Suppressor macrophage treated with lipopolysaccharide for 4 hours (primary cell): ENCODE measurements at places on chromosomes 13 and 19.

DNA sequence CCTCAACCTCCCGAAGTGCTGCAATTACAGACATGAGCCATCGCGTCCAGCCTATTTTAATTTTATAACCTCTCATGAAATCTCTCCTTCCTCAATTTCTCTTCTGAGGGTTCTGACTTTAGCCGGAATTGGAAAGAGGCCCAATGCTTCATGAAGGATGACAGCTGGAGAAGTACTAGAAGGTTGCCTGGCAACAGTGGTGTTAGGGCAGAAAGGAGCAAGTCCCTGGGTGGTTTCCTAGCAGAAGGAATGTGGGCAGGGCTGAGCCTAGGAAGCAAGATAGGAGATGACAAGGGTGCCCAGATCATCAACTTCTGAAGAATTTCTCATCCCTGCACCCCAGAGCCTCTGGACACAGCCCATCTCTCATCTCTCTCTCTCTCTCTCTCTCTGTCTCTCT lies 25.8 kb downstream of the CACNG6 start:
- DNase-seq: peak; percentile 40

GRCh38 chr13:20400774-20401173 lies 124.9 kb downstream of the CRYL1 start:
- DNase-seq: peak; percentile 51

DNA sequence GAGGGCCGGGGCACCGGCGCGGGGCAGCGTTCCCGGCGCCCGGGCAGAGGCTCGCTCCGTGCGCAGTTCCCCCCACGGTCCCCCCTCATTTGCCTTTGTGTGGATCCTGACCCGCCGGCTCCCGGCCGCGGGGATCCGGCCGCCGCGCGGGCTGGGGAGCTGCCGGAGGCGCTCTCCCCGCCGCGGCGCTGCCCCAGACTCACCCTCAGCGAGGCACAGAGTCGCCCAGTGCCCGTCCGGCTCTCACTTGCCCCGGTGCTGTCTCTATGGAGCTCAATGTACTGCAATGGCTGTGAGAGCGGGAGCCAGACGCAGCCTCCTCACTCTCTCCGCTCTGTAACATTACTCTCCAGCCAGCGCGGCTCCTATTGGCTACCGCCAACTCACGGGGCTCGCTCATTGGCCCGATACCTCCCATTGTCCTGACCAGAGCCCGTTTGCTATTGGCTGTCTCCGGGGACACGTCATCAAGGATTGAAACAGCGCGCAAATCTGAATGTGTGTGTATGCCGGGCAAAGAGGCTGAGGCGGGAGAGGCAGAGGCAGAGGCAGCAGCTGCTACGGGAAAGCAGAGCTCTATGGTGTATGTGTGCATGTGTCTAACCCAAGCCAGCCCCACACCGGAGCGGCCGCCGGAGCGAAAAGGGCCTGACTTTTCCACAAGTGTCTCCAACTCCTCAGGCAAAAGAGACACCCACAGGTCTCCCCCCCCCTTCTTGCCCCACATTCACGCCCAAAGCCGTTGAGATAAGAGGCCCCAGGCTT lies at the start of gene HMGB1:
Gene HMGB1, minus strand, starts transcription at position 344 of the 765 bp plus-strand sequence. CDS start 2,256 bp downstream, outside the sequence.
- peak; percentile 99 for DNase-seq

DNA sequence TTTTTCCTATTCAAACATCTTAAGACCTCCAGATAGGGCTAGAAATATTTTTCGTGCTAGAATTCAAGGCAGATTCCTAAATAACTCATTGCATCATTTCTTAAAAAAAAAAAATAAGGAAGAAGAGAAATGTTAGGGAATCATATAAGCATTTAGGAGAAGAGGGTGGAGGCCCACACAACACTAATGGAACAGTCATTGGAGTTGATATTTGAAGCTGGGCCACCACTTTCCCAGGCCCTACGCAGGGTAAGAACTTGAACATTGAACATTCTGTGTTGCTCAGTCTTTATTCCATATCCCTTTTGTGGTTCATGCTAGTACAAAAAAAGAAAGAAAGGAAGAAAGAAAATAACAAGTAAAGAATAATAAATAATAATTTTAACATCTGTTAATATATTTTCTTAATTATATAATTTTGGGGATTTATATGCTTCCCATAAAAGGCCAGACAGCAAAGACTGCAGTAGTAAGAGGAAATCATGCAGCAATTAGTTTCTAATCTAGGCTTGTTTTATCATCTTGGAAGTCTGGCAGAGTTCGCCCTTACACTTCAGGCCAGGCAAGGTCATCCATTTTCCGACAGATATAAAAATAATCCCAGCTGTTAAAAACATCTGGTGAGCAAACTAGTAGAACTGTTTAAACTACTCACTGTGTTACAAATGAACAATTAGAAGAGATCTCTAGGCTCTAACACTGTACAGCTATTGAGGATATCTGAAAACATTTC lies 127.7 kb downstream of the FRY start:
- no peak for DNase-seq

DNA sequence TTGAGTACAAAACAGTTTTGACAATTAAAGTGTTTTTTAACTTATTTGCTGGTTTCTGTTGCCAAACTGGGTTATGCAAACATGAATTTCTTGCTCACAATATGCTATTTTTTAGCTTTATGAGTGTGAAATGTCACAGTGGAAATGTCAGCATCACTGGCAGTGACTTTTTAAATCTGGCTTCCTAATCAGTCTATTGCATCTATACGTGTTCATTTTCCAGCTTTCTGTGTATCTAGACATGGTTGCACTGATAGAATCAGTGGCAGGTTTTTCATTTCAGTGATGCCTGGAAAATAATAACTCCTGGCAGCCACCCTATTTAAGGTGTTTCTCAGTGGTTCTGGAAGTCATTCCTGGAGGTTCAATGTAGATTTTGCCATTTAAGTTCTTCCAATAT lies 146.7 kb downstream of the SLITRK6 start:
- DNase-seq: no peak

- peak; percentile 88 for DNase-seq
These were observed 192.7 kb upstream of the MIR17HG start for GRCh38 chr13:91154558-91155353.

GRCh38 chr13:39867807-39868206 lies 212.3 kb downstream of the COG6 start:
- DNase-seq: no peak

GRCh38 chr13:111893607-111894443 lies 173.1 kb upstream of the SOX1 start:
- DNase-seq: no peak
